ENCODE measurements at places on chromosomes 12 and 14.

GRCh38 chr14:61456720-61457119 lies 135.3 kb downstream of the PRKCH start:
- peak; percentile 64 for DNase-seq

GRCh38 chr12:77841521-77841920 lies 10.8 kb downstream of the NAV3 start:
- no peak for DNase-seq

- DNase-seq, result peak; percentile 48
Measured at GRCh38 chr14:96275177-96276112, 19.4 kb downstream of the BDKRB1 start.

GRCh38 chr12:53042607-53043454 lies 7.0 kb upstream of the TNS2 start:
- DNase-seq, result no peak

DNA sequence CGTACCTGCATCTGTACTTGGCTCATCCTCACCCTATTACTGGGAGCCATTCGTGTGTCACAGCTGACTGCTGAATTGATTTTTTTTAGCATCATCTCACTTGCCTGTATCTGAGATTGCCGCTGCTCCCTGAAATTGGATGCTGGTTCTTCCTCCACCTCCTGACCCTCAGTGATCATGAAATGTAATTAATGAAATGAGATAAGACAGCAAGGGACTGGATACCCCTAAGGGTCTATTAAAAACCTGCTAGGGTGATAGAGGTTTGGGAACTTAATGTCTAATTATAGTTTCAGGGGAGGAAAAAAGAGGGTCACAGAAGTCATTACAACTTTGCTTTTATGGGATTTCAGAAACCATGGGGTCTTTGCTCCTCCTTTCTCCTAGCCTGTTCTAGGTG lies 410.6 kb downstream of the DPF3 start:
- no peak for DNase-seq

- DNase-seq, result no peak
Measured at GRCh38 chr12:61490526-61491498, 769.4 kb upstream of the USP15 start.

- no peak for DNase-seq
Measured at GRCh38 chr12:31298515-31298910, 27.4 kb downstream of the SINHCAF start.

DNA sequence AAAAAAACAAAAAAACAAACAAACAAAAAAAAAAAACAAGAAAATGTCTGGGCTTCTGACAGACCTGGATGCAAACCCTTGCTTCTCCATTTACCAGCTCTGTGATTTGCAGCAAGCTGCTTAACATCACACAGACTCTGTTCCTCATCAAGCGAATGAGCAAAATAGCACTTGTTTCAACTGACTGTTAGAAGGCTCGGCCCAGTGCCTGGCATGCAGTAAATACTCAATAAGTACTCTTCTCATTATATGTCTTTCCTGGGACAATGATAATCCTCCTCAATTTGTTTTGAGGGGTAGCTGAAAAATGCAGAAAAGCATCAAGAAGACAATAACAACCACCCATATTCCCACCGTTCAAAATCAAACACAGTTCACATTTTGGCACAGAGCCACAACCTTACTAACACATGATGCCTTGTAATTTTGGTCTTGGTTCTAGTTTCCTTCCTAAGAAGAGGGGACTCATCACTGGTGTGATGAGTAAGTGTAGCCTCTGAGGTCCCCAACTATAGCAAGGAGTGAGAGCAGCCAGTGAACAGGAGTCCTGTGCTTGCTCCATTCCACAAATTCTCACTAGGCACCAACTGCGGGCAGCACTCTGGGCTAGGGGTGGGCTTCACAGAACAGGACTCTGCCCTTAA lies 60.4 kb downstream of the TTC7B start:
- no peak for DNase-seq

- peak; percentile 11 for DNase-seq
Measured at GRCh38 chr12:67827820-67828383, 161.3 kb upstream of the IFNG-AS1 start.
